Inflammatory macrophage treated with lipopolysaccharide for 4 hours (primary cell): ENCODE measurements at places on chromosomes 16 and 17.

- DNase-seq = peak; percentile 41
These were observed 10.5 kb upstream of the ALDOA start for GRCh38 chr16:30054959-30055553.

DNA sequence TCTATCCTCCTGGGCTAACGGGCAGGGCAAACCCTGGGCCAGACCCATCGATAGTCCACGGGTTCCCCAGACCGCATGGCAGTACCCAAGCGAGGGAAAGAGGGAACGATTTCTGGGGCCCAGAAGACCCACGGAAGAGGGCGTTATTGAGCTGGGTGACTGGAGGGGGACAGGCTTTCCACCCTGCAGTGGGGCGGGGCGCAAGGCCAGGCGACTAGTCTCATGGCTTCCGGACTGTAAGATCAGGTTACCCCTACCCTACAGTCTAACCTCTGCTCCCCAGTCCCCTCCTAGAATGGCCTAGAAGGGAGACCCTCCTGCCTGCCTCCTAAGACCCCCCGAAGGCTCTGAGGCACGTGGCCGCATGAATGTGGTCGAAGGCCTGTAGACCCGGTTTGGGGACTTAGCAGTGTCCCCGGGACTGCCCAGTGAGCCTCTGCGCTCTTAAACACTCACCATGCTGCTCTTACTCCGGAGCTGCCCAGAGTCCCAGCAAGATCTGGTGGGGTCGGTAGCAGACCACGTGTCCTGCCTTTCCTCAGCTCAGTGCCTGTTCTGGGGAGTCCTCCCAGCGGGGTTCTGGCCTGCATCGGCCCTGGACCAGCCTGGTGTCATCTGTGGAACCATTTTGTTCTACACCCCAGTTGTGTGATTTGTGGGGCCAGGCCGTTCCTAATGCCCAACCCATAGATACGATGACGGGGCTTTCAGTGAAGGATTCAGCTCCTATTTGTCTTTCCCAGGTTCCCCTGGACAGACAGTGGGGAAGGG lies 13.2 kb upstream of the AURKB start:
- peak; percentile 46 for DNase-seq

DNA sequence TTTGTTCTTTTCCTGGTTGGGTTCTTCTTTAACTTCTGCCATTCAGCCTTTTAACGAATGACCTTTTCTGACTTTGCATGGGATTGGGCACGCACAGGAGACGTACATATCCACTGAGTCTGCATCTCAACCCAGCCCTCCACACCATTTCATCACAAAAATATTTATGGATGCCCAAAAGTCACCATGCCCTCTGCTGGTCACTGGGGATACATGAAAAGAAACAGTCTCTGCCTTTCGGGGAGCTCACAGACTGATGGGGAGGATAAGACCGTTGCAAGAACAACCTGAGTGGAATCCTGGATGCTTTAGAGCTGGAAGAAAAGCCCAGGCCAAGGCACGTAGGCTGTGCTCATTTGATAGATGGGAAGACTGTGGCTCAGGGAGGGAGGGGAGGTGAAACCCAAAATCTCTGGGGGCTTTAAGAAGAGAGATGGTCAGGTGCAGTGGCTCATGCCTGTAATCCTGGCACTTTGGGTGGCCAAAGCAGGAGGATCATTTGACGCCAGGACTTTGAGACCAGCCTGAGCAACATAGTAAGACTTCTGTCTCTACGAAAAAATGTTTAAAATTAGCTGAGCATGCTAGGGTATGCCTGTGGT lies 7.9 kb upstream of the MT2A start:
- peak; percentile 62 for DNase-seq

DNA sequence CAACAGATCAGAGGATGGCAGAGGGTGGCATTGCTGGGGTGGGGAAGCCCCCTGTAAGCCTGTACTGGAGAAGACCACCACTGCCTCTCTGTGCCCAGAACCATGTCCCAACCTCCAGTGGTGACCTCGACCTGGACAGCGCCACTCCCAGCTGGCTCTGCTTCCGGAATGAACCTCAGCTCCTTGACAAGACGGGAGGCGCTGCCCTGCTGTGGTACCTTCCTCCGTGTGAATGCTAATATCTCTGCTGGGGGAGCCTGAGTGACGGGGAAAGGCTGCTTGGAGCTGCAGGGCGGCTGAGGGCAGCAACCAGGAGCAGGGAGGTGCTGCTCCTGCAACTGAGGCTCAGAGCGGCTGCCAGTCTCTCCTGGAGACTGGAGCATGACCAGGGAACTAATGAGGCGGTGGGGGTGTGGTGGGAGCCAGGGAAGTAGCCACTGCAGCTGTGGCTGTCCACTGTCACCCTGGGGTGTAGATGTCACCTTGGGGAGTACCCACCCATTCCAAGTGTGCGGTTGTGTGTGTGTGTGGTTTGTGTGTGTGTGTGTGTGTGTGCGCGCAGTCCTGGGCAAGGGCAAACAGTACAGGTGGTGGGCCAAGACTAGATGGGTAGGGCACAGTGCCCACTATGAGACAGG lies 6.2 kb downstream of the PRCD start:
- no peak for DNase-seq

GRCh38 chr16:30903596-30903995 lies 7.2 kb downstream of the CTF1 start:
- DNase-seq = peak; percentile 88

DNA sequence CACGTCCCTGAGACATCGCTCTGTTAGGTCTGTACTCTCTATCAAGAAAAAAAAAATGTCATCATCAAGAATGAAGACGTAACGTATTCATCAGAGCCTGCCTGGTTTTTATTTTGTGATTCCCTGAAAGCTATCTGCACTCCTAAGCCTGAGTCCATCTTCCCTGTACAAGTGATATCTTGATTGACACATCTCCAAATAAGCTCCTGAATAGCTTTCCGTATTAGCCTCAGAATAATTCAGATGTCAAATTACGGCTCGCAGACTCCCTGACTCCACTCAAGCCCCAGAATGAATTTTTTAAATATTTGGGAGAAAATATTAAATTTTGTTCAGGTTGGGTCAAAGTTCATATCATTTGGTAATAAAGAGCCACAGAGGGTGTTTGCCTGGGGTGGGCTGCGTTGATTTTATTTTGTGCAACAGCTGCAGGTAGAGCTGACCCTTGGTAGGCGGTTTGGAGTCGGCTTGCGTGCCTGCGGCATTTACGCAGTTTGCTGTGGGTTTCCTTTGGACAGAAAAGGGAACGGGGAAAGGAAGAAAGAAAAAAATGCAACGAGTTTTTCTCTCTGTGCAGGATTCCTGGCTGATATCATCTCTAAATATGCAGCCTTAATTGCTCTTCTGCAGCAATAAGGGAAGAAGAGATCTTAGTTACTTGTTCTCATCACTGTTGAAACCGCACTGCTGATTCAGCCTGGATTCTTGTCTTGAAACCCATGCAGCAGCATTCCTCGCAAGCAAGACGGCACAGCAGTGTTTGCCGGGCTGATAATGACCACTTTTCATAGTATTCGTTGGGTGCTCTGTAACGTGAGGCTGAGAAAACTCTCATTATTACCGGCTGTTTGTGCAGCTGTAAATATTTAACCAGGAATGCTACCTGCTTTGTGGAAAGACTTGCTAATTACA lies 114.7 kb downstream of the IRX3 start:
- DNase-seq = no peak

- DNase-seq = no peak
These were observed 1.4 kb downstream of the DNASE1L2 start for GRCh38 chr16:2237493-2238149.

GRCh38 chr16:24741862-24742261 lies 12.4 kb downstream of the TNRC6A start:
- DNase-seq = no peak

DNA sequence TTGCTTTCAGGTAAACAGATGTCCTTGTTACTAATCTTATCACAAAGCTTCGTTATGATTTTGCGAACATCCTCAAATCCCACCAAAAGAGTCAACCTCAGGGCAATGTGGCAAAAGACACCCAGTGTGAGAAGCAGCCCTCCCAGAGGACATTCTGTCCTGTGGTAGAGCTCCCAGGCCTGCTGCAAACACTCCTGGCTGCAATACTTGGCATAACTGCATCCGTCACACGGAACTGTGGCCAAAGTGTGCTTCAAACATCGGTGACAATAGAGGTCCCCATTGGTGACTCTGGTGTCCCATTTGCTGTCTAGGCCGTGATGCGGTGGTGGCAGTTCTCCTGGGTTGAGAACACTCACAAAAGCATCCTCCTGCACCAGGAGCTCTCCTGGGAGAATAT lies 29.5 kb downstream of the SMYD4 start:
- DNase-seq = no peak

- peak; percentile 41 for DNase-seq
These were observed 109.6 kb upstream of the GOT2 start for GRCh38 chr16:58843675-58844074.

GRCh38 chr17:9973669-9974447 lies 68.8 kb upstream of the RCVRN start:
- no peak for DNase-seq

DNA sequence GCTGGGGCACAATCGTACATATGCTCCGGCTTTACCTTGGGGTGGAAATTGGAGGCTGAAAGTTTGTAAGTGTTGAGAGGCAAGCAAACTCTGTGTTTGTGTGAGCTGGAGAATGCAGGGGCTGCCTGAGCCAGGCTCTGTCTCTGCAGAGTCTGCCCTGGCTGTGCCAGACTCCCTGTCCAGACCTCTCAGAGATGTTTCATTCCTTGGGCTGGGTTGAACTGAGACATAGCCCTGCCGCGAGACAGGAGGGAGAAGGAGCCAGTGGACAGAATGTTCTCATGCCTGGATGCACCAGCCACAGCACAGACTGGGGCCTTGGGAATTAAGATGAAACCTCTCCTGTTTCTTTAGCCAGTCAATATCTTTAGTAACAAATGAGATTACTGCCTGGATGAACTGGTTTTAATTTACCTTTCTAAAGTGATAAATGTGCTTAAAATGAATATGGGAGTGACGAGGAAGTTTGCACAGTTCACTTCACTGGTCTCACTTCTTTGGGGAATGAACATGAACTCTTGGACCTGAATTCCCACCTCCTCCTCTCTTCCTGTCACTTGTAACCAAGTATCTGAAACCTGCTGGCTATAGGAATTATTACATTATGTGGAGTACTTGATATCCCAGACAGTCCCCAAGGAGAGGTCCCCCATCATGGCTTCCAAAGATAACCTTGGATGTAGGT lies 40.1 kb downstream of the YPEL2 start:
- no peak for DNase-seq
